ENCODE measurements at places on chromosomes 4 and X.

GRCh38 chr4:31125496-31125895 lies 405.3 kb downstream of the PCDH7 start:
- no peak for DNase-seq

GRCh38 chrX:39971760-39972159 lies 126.0 kb downstream of the BCOR start:
- DNase-seq: no peak

DNA sequence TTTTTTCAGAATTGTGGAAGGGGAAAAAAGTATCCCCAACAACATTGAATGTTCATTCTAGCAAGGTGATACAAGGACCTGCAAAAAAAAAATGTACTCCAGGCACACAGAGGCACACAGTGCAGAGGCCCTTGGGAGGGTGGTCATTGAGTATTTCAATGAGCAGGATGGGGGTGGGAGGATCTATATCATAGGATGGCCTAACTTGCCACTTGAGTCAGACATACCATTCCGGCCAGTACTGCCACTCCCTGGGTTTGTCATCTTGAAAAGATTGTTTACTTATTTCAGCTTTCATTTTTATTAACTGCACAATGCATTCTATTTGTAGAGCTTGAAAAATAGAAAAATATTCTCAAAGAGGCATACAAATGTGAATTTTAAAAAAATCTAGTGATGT lies 18.7 kb downstream of the ZNF595 start:
- no peak for DNase-seq

DNA sequence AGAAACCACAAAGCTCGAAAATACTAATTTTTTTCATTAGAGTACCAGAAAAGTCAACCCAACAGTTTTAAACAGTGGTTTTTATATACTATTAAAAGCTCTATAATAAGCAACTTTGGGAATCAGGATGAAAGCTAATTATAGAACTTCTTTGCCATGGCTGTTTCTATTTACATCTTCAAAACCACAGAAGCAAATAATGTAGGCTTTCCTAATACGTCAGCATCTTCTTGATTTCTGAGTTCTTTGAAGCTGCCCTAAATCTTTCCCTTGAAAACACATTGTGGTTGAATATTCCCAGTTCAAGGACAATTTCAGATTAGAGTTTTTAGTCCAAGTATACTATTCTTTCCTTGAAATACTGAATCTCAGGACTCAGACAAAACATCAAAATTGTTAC lies 460.2 kb upstream of the FAT1 start:
- DNase-seq: no peak

- no peak for DNase-seq
Observed at GRCh38 chrX:129427267-129427666, 96.0 kb downstream of the SMARCA1 start.

GRCh38 chrX:79169484-79169883 lies 25.0 kb downstream of the GPR174 start:
- no peak for DNase-seq

DNA sequence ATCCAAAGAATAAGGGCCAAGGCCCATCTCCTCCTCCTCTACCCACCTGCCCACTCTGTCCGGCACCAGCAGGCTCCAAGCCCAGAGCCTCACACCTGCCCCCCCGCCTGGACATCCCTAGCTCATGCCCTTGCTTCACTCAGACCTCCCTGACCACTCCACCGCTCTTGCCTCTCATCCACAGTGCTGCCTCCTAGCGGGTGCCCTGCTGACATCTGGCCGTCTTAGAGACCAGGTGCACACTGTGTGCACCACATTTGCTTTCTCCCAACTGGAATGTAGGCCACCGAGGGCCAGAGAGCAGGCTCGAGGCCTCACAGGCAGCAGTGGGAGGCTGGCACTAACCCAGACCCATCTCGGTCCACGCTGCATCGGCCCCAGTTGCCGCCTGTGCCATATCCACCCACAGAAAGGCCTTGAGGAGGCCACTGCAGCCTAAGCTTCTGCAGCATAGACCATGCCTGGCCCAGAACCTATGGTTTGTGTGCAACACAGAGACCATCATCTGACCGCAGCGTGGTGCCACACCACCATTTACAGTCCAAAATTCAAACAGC lies 13.5 kb downstream of the LETM1 start:
- no peak for DNase-seq

DNA sequence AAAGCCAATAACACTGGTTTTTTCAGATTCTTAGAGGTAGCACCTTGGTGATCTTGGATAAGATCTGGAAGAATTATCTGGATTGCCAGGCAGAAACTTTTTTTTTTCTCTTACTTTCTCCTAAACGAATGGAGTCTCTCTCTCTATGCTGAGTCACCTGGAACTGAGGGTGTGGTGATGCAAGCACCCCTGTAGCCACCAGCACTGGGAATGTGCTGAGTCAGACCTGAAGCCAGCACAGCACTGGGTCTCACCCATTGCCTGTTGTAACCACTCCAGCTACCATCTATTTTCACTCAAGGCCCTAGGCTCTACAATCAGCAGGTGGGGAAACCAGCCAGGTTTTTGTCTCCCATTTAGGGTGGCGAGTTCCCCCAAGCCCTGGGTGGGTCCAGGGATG lies 923.8 kb downstream of the RAPGEF2 start:
- DNase-seq: no peak

Measured in femur (tissue), 1 donor.